ENCODE measurements at places on chromosomes 5 and 9.

- DNase-seq = no peak
Observed at GRCh38 chr5:172617817-172618216, 23.2 kb upstream of the NEURL1B start.

GRCh38 chr9:87443461-87443860 is 54.2 kb upstream of the DAPK1 start:
- DNase-seq = no peak

DNA sequence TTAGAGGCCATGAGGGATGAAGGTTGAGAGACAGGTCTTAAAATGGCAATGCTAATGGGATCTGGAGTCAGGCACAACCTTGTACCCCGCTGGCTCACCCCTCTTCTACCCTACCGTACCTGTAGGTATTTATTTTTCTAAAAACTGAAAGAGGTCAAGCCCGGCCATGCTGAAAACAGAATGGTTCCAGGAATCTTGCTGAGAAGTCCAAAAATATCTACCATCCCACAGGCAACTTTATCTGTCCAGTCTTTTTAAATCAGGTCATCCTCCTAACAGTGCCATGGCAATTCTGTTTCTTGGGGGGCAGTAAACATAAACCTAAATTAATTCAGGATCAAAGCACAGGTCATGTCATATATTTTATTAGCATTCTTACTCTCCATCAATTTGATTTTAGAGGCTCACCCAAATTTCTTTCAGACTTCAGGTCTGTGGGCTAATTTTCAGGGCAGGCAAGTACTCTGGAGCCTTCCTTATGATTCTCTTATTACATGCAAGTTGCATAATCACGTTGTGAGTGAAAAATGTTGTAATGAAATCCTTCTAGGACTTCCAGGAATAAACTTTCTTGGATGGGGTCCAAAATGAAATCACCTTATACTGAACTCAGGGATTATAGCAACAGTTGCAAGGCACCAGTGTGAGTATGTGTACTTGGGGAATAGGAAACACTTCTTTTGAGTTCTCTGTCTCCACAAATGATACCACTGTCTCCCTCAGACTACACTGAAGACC is 102.7 kb upstream of the NREP start:
- peak; percentile 91 for DNase-seq

- peak; percentile 61 for DNase-seq
Observed at GRCh38 chr9:114652776-114653555, 4.6 kb downstream of the TEX53 start.

DNA sequence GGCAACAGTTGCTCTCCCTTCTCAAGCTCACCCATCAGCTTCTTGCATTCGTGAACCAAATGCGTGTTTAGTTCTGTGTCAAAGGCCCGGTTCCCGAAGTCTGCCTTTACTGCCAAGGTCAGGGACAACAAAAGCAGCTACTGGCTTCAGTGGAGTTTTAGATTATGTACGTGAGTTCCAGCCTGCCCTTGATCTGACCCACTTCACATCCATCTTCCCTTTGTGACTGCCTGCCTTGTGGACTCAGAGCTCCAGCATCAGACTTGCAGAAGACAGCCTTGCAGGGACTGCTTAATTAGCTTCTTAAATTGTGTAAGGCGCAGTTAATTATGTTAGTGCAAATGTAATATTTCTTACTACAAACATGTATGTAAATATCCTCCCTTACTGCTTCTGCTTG is 774.7 kb upstream of the EDIL3 start:
- DNase-seq = no peak

- DNase-seq = no peak
Observed at GRCh38 chr9:74443036-74443750, 53.9 kb upstream of the RORB start.

DNA sequence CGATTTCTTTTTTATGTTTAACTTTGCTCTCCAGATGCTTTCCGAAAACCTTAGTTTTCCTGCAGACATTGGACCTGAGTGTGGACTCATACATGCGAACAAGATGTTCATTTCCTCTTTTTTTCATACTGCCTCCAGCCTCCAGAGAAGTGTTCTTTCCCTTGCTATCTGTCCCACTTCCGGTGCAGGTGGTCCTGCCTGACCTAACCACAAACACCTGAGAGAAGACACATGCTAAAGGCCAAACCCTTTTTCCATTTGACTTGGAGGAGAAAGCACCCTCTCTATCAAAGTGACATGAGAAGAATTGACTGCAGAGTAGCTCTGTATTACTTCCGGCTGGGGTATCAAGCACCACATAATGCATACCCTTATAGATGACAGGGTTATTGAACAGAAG is 334.0 kb downstream of the ARHGEF28 start:
- DNase-seq = no peak

GRCh38 chr9:38066914-38067858 is 1.8 kb downstream of the SHB start:
- DNase-seq = peak; percentile 40

DNA sequence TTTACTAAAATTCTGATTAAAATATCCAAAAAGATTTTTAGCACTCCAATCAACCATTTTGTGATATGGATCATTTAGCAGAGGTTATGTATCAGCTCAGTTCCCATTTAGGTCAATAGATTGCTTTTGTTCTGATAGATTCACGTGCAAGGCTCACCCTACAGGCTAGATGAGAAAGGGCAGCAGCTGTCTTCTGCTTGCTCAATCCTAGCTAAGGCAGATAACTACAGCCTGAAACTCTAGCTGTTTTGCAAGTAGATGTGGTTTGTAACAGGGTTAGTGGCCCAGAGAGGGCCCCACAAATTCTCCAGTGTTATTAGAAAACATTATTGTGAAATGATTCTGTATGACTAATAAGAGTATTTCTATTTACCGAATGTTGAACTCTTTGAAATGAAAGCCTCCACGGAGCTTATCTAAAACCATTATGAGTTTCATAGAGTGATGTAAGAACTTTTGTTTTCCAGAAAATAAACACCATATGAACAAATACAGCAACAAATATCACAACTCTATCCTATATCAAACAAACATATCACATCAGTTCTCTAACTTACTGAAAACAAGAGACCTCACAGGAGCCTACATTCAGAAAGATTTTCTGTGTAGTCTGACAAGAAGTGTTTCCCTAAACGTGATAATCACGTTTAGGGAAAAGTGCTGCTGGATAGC is 841.9 kb upstream of the ACO1 start:
- DNase-seq = no peak

DNA sequence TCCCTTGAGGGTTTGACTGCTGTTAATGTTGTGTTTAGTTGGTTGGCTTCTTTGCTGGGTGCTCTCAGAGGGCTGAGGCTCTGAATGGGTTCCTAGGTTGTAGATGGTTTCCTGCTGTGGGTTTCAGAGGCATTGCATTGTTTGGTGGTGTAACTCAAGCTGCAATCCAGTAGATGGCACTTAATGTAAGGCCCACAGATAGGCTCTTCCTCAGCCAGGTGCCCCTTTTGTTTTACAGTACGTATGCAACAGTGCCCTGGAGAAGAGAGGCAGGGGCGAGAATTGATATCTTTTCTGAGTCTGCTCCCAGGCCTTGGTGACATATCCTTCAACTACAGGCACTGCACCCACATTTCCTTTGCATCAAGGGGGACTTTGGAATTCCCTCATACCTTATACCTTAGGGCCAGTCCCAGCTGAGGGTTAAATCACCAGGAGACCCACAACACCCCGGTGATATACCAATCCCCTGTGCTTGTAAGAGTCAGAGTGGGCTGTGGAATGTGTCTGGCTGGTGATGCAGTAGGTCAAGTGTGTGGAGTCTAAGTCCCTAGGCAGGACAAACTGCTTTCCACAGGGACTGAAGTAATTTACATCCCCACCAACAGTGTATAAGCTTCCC is 7.0 kb upstream of the UGT3A2 start:
- DNase-seq = no peak

DNA sequence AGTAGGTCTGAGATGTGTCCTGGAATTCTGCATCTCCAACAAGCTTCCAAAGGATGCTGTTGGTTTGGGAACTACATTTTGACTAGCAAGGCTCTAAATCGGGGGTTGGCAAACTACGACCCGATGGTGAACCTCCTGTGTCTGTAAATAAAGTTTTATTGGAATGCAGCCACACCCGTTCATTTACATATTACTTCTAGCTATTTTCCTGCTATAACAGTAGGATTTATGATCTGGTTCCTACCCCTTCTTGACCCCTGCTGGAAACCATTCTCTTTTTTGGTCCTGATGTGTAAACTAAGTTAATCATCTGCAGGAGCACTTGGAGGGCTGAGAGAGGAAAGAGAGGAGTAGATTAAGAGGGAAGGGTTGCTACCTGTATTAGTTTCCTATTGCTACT is 454.5 kb downstream of the RASEF start:
- no peak for DNase-seq

DNA sequence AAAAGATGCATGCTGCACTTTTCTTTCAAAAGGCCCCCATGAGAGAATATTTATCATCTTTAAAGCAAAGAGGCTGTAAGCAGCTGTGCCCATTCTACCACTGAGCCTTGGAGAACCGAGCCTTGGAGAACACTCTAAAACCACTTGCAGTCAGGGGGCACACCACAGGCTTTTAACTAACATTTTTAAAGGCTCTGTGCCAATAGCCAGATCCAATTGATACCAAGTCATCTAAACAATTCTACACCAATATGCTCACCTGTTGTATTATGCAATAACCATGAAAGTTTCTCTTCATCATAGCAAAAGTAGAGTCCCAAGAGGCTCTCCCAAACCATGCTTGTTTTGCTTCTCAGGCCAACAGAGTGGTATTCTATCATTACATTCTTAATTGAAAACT is 1090.5 kb upstream of the SEMA6A start:
- DNase-seq = no peak
